ENCODE measurements at places on chromosomes 5 and 9. TPM values are rescaled to one million over a fixed set of nuclear protein-coding genes. Genes with fewer than 3 reads are reported as not detected.

SPINK5 gene
- not detected for total RNA-seq

GNAQ gene
- 26.8 TPM for total RNA-seq

- no peaks in the 10 kb centered on the region for H3K27me3 ChIP-seq
- DNase-seq = no peak
- H3K4me1 ChIP-seq = no peaks in the 10 kb centered on the region
- H3K36me3 ChIP-seq = no peaks in the 10 kb centered on the region
- no peak overlapping the region for H3K4me3 ChIP-seq
These were observed 145.7 kb downstream of the ACER2 start for GRCh38 chr9:19554529-19554928.

GRCh38 chr5:101995585-101995984, 300.5 kb downstream of the SLCO4C1 start:
- H3K27me3 ChIP-seq = no peaks in the 10 kb centered on the region
- DNase-seq = no peak
- no peaks in the 10 kb centered on the region for H3K36me3 ChIP-seq

DNA sequence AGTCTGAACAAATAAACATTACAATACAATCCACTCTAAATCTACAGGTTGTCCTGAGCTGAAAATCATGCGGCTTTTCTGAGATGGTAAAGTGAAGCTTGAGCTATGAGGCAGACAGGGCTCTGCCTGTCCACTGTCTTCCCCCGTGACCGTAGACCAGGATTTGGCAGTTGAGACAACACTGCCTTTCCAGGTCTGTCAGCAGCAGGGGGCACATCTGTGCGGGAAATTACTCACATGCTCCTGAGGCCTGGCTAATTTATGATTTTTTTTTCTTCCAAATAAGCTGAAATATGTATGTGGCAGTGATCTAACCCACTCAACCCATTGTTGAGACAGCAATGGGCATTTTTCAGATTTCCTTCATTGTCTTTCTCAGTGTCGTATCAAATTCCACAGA, 307.9 kb downstream of the FBXL7 start:
- H3K27me3 ChIP-seq = no peaks in the 10 kb centered on the region
- no peaks in the 10 kb centered on the region for H3K4me1 ChIP-seq

DNA sequence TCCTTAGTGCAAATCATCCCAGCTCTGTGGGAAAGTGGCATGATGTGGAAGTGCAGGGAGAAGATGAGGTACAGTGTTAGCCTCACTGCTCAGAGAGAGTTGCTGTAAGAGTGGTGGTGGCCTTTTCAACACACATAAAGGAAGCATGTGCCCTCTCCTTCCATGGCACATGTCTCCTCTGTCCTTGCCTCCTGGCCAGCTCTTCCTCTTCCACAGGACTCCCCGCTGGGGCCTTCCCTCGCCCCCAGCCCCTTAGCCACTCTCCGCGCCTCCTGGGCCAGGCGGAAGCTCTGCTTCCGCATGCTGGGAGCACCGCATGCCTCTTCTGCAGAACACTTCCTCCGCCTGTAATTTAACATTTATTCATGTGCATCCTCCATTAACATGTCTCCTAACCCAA, 4.8 kb upstream of the KCNMB1 start:
- H3K36me3 ChIP-seq = peaks cover 1% of the 10 kb centered on the region
- peaks cover 20% of the 10 kb centered on the region for H3K27me3 ChIP-seq
- H3K4me3 ChIP-seq = no peak overlapping the region
- H3K4me1 ChIP-seq = peaks cover 11% of the 10 kb centered on the region
- no peak overlapping the region for H3K27ac ChIP-seq

DNA sequence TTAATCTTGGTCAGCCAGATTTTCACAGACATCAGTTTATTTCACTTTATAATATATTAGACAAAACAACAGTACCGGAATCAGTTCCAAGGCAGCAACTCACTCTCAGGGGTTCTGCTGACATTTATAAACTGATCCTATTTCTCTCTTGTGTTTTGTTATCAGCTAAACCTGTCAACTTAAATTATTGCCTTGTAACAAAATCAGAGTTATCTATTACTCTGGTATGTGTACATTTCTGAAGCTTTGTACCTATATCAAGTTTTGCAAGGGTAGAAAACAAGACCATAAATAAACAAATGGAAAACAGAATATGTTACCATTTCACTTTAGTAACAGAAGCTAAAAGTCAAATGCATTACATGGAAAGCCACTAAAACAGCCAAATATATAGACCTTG, 122.1 kb downstream of the SIL1 start:
- no peaks in the 10 kb centered on the region for H3K36me3 ChIP-seq
- no peak overlapping the region for H3K27ac ChIP-seq
- no peak overlapping the region for H3K4me3 ChIP-seq
- H3K27me3 ChIP-seq = peaks cover 7% of the 10 kb centered on the region
- no peak for DNase-seq

SPINK1 gene
- total RNA-seq = not detected
